ENCODE measurements at places on chromosomes 3 and 15.

- DNase-seq, result peak; percentile 5
These were observed 1078.5 kb downstream of the TUSC7 start for GRCh38 chr3:117788061-117788460.

DNA sequence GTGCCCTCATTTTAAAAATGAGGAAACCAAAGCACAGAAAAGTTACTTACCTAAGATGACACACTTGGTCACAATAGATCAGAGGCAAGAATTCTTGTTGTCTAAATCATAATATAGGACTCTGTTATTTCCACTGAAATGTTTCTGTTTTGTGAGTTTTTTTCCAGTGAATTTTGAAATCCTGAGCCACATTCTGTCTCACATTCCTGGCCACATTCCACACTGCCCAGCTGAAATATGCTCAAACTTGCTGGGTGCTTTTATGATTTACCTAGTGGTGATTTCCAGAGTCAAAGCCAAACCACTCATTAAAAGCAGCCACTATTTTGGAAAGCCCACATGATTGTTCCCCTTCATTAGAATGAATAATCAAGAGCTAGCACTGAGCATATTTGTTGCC is 82.3 kb upstream of the NPHP3 start:
- DNase-seq, result no peak

DNA sequence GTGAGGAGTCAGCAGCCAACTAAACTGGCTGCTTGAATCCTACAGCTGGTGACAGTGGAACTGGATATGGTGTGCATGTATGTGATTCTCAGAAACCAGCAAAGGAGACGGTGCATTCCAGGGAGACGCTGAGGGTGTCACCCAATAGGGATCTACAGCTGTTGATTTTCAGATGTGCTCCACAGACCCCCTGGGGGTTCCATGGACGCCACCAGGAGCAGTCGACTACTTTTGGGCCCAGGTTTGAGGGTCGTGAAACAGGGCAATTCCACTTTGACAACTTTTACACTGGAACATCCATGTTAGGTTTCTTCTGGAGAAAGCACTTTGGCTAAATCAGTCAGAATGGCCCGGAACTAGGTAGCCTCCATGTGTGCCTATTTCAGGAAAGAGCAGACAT is 71.5 kb upstream of the MEX3B start:
- DNase-seq, result no peak

DNA sequence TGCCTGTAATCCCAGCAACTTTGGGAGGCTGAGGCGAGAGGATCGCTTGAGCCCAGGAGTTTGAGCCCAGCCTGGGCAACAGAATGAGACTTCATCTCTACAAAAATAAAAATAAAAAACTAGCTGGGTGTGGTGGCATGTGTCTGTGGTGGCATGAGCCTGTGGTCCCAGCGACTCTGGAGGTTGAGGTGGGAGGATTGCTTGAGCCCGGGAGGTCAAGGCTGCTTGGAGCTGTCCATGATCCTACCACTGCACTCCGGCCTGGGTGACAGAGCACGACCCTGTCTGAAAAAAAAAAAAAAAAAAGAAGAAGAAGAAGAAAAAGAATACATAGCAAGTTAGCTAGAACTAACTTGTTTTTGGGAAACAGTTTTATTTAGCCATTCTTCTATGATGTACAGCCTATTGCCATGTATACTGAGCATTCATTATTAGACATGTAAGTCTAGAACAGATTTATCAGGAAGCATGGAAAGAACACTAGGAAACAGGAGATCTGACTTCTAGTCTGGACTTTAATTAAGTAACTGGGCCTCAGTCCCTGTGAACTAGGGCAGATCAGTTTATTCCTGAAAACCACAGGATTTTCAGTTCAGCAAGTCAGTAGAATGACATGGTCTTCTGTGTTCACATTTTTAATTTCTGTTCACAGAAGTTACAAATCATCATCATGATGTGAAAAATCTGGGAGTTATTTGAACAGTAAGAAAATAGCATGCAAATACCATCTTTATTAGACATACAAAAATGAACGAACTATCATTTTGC is 65.5 kb downstream of the KAT2B start:
- no peak for DNase-seq

GRCh38 chr15:29135702-29136646 is 133.6 kb downstream of the NSMCE3 start:
- DNase-seq, result no peak

GRCh38 chr3:123229145-123229544 is 27.4 kb downstream of the SEC22A start:
- no peak for DNase-seq

DNA sequence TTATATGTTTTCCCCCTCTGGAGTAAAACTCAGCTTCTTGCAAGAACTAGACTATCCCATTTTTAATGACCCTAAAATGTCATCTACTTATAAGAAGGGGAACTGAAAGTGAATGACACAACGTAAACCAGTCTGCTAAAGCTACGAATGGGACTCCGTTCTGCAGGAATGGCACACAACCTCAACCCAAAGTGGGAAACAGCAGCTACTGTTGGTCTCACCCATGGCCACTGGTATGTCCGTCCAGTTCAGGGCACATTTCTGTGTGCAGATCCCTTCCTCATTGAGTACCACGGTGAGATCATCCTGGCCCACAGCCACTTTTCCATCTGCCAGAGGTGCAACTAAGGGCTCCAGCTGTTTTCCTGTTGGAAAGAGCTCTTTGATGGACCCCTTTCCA is 23.8 kb downstream of the VPS39 start:
- DNase-seq, result no peak

GRCh38 chr3:169403855-169404519 is 259.5 kb downstream of the MECOM start:
- no peak for DNase-seq

DNA sequence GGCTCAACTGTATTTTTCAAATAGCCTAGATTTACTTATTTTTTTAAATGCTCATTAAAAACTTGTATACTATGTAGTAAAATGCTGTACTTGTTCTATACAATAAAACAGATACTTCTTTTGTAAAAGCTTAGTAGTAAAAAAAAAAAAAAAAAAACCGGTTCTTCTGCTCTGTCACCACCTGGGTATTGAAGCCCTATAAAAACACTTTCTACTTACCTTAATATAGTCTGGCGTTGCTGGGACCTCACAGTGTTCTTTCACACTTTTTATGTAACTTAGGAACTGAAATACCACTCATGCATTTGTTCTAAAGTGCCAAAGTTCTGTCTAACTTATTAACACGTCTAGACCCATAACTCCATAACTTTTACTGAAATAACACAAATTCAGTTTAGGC is 61.4 kb downstream of the TASOR start:
- DNase-seq, result no peak

GRCh38 chr15:31207246-31207645 is 105.7 kb upstream of the TRPM1 start:
- no peak for DNase-seq

DNA sequence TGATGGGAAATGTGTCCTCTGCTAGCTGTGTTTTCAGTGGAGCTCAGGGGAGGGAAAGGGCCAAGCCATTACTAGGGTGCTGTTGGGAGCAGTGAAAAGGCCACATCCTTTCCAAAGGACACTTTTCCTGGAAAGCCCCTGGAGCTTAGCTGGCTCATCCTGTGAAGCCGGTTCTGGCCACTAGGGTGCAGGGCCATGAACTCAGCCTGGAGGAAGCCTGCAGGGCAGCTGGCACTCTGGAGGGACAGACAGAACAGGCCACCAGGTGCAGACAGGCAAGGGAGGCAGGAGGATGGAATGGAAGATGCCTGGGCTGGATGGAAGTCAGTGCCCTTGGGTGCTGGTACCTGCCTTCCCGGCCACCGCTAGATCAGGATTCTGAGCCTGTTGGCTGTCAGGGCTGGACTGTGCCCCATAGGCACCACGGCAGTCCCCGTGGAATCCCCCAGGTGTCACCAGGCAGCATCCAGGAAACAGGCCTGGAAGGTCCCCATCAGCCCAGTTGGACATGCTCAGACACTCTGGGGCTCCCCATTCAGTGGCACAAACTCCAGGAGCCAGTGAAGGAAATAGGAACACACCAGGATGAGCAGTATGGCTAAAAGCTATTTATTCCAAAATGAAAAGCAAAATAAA is 76.2 kb upstream of the C2CD4B start:
- no peak for DNase-seq

DNA sequence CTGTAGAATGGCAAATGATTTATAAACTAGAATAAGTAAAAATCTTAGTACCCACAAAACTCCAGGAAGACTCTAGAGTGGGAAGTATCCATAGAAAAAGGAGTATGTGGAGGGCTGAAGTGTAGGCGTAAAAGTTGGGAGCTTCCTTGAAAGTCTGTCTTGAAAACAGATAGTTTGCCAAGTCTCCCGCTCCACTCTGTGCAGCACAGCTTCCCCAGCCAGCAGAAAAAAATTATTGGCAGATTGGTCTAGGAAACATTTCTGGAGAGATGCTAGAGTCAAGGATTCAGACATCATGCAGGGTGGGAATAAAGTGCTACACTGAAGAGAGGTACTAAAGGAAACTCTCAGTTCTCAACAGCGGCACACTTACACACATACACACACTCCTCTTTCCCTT is 53.4 kb upstream of the CD200R1L start:
- DNase-seq, result no peak

GRCh38 chr3:64739971-64740631 is 52.3 kb upstream of the ADAMTS9 start:
- no peak for DNase-seq

GRCh38 chr3:15051531-15051930 is 13.6 kb downstream of the MRPS25 start:
- DNase-seq, result no peak

GRCh38 chr3:186549497-186549896 is 5.3 kb upstream of the CRYGS start:
- no peak for DNase-seq

DNA sequence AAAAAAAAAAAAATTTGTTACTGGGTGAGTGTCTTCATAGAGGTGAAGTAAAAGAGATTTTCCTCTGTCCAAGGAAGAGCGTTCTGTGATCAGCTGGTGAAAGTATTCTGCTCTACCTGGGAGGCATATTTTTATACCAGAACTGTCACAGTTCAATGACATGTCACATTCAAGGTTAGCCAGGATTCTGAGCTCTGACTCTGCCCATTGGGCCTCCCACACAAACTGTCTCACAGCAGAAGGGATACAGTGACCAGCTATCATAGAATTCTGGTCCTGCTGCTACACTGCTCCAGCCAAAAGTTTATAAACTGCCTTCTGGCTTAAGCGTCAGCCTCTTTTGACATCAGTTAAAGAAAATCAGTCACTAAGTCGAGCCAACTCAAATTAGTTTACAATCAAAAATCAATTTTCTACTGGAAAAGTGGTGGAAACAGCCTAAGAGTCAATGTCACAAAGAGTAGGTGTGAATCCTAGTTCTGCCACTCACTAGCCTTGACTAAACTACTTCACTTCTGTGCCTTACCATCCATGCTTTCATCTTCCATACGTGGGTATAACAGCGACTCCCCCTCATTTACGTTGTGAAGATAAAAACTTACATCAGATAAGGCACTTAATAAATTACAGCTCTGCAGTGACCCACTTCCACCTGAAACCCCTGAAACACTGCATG is 52.7 kb upstream of the DCUN1D1 start:
- no peak for DNase-seq

- no peak for DNase-seq
These were observed 131.2 kb upstream of the TRIM42 start for GRCh38 chr3:140546649-140547048.

GRCh38 chr3:141334627-141335250 is 33.6 kb upstream of the ZBTB38 start:
- no peak for DNase-seq

GRCh38 chr3:194961571-194961970 is 275.9 kb downstream of the FAM43A start:
- no peak for DNase-seq

DNA sequence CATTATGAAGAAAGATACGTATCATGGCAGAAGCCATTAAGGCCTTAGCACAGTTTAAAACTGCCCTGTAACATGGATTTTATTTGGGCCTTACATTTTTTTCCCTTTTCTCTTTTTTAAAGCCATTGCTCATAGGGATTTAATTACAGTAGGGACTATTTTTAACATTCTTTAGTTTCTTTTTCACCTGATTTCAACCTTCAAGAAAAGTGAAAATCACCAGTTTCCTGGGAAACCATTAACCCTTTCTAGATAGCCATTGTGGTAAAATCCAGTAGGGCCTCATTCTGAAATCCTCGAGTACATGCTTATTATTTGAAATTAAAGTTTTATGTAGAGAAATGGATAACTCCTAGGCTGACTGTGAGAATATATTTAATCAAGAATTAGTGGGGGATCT is 3.1 kb downstream of the SPRED1 start:
- DNase-seq, result no peak

All from NCI-H1105 (cell line).